ENCODE measurements at places on chromosomes 16 and 17.

DNA sequence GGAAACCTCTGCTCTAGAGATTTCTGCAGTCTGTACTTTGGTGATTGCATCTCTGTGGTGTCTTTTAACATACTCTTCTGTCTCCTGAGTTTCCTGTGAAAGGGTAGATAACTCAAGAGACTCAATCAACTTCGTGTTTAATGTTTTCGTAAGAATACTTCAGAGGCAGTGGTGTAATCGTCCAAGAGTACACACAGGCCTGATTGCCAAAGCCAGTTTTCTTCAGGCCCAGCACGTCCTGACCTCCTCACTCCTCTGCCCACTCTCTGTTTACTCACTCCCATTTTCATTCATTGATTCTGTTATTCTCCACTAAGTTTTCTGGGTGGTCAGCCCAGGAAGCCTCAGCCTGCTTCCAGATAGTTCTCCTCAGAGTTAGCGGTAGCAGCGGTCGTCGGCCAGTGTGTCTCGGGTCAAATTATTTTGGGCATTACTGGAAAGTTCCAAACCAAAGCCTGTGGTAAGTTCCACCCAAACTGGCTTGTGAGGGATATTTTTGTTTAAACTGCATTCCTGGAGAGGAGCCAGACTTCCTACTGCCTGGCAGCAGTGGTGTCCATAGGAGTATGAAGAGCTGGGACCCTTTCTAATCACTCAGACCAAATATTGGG lies 293.2 kb downstream of the WWOX start:
- no peak for DNase-seq

DNA sequence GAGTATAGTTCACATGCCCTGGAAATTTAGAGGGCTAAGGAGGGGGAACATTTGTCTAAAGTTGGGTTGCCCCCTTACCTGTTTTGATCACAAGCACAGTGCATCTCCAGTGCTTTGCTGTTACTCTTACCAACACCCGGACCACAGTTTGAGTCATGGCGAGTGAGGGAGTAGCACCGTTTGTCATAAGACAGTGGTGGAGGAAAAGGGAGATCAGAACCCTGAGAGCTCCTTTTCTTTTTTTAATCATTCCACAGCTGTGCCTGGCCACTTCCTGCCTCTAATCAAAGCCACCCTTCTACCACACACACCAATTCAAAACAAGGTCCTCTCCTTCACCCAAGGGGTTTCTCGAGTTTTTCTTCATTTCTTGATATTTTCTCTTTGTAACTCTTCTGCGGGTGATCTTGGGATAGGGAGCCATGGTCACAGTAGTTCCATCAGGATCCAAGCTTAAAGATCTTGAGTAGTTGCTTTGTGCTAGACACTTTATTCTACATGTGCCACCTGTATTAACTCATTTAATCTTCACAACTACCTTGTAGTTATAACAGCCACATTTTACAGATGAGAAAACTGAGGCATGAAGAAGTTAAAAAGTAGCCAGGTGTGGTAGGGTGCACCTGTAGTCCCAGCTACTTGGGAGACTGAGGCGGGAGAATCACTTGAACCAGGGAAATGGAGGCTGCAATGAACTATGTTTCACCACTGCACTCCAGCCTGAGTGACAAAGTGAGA lies 5.0 kb upstream of the MYL4 start:
- DNase-seq: no peak

- no peak for DNase-seq
Measured at GRCh38 chr17:67449845-67450755, 73.0 kb downstream of the PITPNC1 start.

GRCh38 chr16:54160252-54160860 lies 126.2 kb downstream of the IRX3 start:
- no peak for DNase-seq

GRCh38 chr17:80839970-80840369 lies 151.7 kb upstream of the CHMP6 start:
- DNase-seq: no peak

- no peak for DNase-seq
Measured at GRCh38 chr16:80023865-80024264, 423.3 kb upstream of the MAF start.

DNA sequence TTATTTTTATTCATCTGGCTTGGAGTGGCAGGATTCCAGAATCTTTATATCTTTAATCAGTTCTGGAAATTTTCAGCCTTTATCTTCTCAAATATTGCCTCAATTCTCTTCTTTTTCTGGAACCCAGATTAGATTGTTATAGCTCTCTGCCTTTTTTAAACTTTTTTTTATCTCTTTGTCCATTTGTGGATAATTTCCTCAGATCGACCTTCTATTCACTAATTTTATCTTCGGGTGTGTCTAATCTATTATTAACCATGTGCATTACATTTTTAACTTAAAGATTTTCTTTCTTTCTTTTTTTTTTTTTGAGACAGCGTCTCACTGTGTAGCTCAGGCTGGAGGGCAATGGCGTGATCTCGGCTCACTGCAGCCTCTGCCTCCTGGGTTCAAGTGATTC lies 5.2 kb upstream of the ZFP90 start:
- DNase-seq: no peak

- DNase-seq: no peak
Measured at GRCh38 chr16:86029131-86029741, 130.3 kb downstream of the IRF8 start.
